ENCODE measurements at places on chromosomes 3 and 15.

DNA sequence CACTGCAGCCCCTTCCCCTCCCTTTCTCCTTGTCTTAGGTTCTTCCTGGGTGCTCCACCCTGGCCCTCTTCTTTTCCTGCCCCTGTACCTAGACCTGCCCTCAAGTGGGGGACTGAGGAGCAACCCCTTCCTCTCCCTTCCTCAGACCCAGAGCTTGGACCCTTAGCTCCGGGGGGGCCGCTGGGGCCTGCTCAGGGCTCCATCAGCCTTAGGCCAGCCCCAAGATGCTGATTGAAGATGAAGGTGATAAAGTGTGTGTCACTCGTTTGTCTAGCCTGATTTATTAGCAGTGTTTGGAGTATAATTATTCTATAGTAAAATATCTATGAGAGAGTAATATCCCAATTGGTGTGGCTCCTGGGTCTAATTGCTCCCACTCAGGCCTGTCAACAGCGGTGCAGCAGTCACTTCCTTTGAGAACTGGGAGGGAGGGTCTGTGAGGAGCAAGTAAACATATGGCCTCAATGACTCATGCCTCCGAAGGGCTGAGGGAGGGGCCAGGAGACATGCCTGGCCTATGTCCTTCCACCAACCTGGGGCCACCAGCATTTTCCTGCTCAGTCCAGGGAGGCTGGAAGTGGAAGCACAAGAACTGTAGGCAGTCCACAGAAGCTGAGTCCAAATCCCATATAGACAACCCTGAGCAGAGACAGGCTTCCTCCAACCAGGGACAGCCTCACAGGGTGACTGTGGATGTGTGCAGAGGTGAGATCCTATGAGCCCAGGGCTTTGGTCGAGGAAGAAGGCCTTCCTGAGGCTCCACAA lies 123.2 kb downstream of the DNAJB8 start:
- no peak for DNase-seq

- DNase-seq, result no peak
These were observed 206.6 kb downstream of the TLE3 start for GRCh38 chr15:69891070-69891536.

GRCh38 chr15:39429898-39430357 lies 151.0 kb upstream of the THBS1 start:
- no peak for DNase-seq

GRCh38 chr3:194986208-194987043 lies 284.5 kb downstream of the XXYLT1 start:
- no peak for DNase-seq
